ENCODE measurements at places on chromosomes 16 and 17. TPM values are rescaled to one million over a fixed set of nuclear protein-coding genes. Genes with fewer than 3 reads are reported as not detected.

GRCh38 chr17:57696050-57696449, 49.0 kb downstream of the CCDC182 start:
- DNase-seq = no peak

DNA sequence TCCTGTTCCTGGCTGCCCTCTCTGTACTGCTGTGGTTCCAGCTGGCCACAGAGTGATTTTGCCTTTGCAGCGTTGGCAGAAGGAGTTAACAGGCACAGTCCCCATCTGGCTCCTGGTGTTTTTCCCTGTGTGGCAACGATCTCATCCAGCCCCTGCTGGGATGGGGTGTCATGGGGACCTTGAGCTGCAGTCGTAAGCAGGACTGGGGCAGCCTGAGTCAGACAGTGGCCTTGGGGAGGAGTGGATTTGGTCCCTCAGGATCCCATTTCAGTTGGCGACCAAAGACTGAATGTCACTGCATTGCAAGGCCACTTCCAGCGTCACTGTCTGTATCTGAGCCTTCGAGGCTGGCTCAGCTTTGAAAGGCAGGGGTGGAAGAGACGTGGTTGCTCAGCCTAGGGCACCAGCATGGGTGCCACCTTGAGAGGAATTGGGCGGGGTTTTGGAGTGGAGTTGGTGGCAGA, 11.9 kb downstream of the TMEM94 start:
- DNase-seq = no peak

The KREMEN2 gene
- total RNA-seq = 20.9 TPM

DNA sequence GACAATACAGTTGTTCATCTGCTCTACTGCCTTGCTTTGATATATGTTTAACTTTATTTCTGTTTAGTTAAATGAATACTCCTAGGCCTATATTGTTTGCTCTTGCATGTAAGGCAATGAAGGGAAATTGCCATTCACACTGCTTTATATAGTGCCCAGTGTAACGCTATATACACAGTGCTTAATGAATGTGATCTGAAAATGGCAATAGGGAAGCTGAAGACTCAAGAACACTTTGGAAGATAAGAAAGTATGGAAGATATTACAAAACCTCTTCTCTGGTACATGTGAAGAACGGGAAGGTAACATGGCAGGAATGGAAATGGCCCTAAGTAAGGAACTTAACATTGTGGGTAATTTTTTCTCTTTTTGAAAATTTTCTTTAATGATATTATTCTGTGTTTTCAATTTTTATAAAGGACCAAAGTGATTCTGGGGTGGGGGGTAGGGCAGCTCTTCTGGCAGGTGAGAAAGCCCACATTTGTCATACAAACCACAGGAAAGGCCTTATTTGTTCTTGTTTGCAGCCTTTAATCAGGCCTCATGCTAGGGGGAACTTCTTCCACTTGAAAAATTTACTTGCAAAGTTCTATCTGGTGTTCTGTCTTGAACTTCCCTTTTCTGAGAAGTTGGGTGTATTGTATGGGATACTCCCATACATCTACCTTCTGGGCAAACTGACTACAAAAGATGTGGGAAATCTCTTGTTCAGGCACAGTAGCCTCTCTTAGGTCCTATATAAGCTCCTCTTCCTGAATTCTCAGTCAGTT, 100.8 kb upstream of the CORO6 start:
- DNase-seq = no peak

The ZFP3 gene
- 0.96 TPM for total RNA-seq

GRCh38 chr16:1870365-1871082, 1.4 kb downstream of the MEIOB start:
- no peak for DNase-seq

The KRT39 gene
- not detected for total RNA-seq

The SCNN1B gene
- total RNA-seq = 1.6 TPM

DNA sequence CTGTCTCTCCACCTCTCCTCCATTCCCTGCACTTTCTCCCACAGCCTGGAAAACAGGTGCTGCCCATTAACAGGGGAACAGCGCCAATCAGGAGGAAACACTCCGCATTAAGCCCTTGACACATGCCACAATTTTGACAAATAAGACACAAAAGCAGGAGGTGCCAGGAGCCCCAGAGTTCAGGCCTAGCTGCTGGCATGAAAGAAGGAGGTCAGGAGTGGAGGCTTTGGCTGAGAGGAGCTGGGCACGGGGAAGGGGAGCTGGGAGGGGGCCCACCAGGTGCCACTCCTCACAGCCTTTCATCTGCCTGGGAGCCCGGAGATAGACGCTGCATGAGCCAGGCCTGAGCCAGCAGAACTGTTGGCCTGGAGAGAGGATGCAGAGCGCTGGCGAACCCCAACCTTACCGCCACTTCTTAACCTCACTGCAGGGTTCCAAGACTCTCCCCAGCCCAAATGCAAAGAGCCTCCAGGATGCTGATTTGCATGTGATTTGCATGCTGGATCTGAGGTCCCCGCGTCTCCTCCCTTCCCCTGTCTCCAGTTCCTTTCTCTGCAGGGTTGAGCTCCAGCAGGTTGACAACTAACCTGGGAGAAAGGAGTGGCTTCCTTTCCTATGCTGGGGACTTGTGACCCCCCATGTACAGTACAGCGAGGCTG, 139.8 kb upstream of the SDK2 start:
- peak; percentile 73 for DNase-seq
